ENCODE measurements at places on chromosomes 5 and 9.

GRCh38 chr5:60036192-60036938 lies 142.8 kb upstream of the PDE4D start:
- peak overlapping the region; percentile 67 for H3K27ac ChIP-seq
- no peak for DNase-seq
- peaks cover 28% of the 10 kb centered on the region for H3K4me1 ChIP-seq
- peaks cover 1% of the 10 kb centered on the region for H3K36me3 ChIP-seq
- H3K27me3 ChIP-seq: no peaks in the 10 kb centered on the region

GRCh38 chr5:154793599-154794524 lies 38.7 kb downstream of the LARP1 start:
- H3K4me3 ChIP-seq: no peak overlapping the region
- no peaks in the 10 kb centered on the region for H3K27me3 ChIP-seq
- peaks cover 16% of the 10 kb centered on the region for H3K36me3 ChIP-seq

DNA sequence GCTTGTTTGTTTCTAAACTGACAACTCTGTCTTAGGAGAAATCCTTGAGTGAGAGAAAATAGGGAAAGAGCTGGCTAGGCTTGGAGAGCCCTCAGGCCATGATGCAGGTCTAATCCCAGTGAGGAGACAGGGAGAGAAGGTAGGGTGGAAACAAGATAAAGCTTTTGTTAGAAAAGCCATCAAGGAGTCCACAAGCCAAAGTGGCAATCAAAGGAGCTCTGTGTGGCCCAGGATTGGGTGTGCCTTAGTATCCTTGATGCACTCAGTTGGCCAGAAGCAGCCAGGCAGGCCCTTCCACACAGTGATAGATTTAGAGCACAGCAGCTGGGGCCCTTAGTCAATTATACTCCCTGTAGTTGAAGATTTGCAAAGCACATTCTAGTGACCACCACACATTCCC lies 73.9 kb downstream of the ALDH7A1 start:
- H3K27ac ChIP-seq: no peak overlapping the region
- H3K4me1 ChIP-seq: peaks cover 18% of the 10 kb centered on the region
- no peaks in the 10 kb centered on the region for H3K36me3 ChIP-seq
- no peaks in the 10 kb centered on the region for H3K27me3 ChIP-seq
- no peak overlapping the region for H3K4me3 ChIP-seq

- no peak for DNase-seq
- no peak overlapping the region for H3K4me3 ChIP-seq
- H3K4me1 ChIP-seq: no peaks in the 10 kb centered on the region
- H3K27me3 ChIP-seq: no peaks in the 10 kb centered on the region
- H3K27ac ChIP-seq: peak overlapping the region; percentile 19
- H3K36me3 ChIP-seq: no peaks in the 10 kb centered on the region
Measured at GRCh38 chr9:134757216-134757975, 115.8 kb downstream of the COL5A1 start.

- no peaks in the 10 kb centered on the region for H3K36me3 ChIP-seq
- DNase-seq: peak; percentile 15
- H3K4me1 ChIP-seq: no peaks in the 10 kb centered on the region
- peaks cover 30% of the 10 kb centered on the region for H3K27me3 ChIP-seq
- no peak overlapping the region for H3K4me3 ChIP-seq
Measured at GRCh38 chr9:115015018-115015635, 84.7 kb upstream of the TNFSF8 start.

GRCh38 chr9:93680443-93681268 lies 104.3 kb downstream of the PHF2 start:
- H3K4me1 ChIP-seq: peaks cover 6% of the 10 kb centered on the region
- peaks cover 3% of the 10 kb centered on the region for H3K36me3 ChIP-seq
- H3K27me3 ChIP-seq: peaks cover 8% of the 10 kb centered on the region
- H3K27ac ChIP-seq: no peak overlapping the region
- H3K4me3 ChIP-seq: no peak overlapping the region

Data from progenitor cell of endocrine pancreas (in vitro differentiated cells).